Activated CD4-positive, CD25-positive, alpha-beta regulatory T cell treated with anti-CD3 and anti-CD28 coated beads, Interleukin-2, amount 50 U/mL, for 72 hours (primary cell): ENCODE measurements at places on chromosomes 11 and 22.

DNA sequence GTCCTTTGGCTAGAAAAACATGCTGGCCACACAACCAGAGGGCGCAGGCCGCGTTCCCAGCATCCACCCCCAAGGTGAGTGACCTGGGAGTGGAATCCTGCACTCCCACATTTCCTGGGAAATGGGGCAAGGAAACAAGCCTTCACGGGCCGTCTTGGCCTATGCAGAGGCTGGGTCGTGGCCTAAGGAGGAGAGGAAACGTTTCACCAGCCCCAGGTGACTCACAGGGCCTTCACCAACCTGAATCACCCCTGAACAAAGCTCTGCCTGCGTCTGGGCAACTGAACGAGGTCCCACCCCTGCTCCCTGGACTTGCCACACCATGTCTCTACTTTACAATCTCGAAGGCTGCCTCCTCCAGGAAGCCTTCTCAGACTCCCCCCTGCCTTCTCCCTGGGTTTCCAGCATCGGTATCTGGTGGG lies 13.2 kb downstream of the MYH9 start:
- no peak for DNase-seq

GRCh38 chr22:33476716-33477115 lies 418.5 kb upstream of the SYN3 start:
- no peak for DNase-seq

GRCh38 chr22:28560046-28560742 lies 119.4 kb downstream of the TTC28 start:
- DNase-seq: no peak

DNA sequence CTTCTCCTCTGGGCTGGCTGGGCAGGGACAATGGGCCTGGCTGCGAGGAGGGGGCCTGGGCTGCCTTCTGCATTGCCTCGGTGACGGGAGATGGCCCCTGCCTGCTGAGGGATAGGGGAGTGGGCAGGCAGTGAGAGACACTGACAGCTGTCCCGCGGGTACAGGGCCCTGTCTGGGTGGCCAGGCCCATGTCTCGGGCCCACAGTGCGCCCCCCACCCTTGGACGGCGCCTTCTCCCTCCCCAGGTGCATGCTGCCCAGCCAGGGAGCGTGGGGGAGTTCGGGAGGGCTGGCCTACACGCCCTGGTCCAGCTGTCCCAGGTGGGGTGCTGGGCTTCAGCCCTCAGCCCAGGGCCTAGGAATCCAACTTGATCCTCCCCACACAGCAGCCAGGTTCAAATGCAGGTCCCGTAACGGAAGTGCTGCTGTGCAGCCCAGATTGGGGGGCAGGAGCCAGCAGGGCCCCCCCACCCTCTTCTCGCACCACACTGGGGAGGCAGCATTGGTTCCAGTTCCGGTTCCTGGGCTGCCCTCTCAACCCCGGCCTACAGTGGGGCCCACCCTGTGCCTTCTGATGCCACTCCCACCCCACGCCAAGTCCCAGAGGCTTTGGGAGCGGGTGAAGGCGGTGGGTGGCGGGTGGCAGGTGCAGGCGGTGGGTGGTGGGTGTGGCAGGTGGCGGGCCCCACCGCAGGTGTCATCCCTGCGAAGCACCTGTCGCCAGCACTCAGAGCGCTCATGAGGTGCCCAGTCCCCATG lies 7.3 kb upstream of the TSSC4 start:
- no peak for DNase-seq

GRCh38 chr11:60915248-60915914 lies 1.4 kb downstream of the TMEM109 start:
- DNase-seq: peak; percentile 60

DNA sequence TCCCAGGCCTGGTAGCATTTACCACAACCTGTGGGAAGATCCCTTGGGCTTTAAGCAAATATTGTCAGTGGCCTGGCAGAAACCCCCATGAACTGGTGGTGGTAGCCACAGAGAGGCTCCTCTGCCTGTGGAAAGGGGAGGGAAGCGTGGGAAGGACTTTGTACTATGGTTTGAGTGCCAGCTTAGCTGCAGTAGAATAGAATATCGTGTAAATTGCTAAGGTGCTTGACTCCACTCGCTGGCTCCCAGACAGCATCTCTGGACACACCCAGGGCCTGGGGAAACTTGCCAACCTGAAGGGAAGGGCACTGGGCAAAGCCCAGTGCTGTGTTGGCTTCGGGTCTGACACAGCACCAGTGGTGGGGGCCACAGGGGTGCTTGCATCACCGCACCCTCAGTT lies 52.6 kb downstream of the XRRA1 start:
- DNase-seq: no peak

DNA sequence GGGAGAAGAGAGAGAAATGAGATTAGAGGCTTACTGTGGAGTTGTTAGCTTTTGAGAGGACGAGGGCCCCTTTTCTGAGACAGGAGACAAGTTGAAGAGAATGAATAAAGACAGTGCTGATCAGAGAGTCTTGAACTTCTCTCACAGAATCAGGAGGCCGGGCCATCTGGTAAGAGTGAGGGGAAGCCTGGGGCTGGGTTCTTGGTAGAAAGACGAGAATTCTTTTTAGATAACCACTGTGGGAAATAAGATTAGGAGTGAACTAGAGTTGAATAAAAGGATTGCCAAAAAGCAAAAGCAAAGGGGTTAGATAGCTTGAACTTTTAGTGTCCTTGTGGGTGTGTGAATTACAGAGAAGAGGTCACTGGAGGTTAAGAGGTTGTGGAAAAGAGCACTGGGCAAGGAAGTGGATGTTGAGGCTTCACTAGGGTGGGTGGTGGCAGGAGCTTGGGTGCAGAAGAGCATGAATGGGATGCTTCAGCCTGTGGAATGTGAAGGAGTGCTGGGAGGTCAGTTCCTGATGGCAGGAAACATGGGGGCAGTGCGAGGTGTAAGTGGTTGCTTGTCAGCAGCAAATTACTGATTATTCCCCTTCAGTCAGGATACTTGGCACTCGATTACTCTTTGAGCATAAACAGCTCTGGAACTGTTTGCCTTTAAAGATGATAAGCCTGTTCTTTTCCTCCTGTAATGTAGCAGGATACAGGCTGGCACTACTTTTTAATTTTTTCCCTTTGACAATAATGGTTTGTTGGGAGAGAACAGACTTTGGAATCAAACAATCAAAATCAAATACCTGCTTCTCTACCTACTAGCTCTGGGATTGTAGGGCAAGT lies 98.3 kb downstream of the ARHGAP42 start:
- no peak for DNase-seq

DNA sequence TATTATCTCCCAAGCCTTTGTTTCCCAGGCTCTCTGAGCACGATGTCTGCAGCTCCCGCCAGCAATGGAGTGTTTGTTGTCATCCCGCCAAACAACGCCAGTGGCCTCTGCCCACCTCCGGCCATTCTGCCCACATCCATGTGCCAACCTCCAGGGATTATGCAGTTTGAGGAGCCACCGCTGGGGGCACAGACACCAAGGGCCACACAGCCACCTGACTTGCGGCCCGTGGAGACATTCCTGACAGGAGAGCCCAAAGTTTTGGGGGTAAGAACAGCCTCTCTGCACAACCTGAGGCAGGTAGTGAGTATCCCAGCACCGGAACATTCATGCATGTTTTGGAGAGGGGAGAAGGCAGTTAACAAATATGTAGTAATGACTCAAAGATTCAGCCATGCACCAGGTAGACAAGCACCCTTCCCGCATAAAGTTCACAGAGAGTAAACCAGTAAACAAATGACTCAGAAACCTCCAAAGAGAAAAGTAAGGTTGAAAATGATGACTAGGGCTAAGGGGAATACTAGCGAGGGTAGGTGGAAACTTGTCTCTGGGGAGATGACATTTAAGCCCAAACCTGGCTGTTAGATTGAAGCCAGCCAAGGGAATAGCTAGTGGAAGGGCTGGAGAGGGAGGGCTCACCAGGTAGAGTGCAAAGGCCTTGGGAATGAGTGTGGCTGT lies 7.2 kb downstream of the MS4A15 start:
- DNase-seq: no peak

DNA sequence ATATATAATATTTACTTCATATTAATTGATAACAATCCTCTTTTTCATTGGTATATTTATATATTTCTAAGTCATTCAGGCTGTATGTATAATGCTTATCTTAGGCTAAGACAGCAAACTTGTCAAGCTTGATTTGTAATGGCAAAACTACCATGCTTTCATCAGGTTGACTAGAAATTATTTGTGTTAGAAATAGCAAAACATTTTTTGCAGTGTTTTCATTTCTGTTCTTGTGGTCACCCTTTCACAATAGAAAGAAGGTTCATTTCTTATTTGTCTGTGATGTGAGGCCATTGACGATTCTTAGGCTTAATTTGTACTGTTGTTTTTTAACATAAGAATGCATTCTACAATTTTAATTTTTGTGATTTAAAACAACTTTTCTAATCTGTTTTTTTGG lies 197.6 kb downstream of the TMEM135 start:
- DNase-seq: no peak

- no peak for DNase-seq
Measured at GRCh38 chr22:20032407-20032991, 11.6 kb downstream of the TANGO2 start.

GRCh38 chr11:19076744-19077589 lies 16.4 kb upstream of the MRGPRX2 start:
- peak; percentile 71 for DNase-seq

- no peak for DNase-seq
Measured at GRCh38 chr11:63800921-63801320, 12.3 kb upstream of the SPINDOC start.

DNA sequence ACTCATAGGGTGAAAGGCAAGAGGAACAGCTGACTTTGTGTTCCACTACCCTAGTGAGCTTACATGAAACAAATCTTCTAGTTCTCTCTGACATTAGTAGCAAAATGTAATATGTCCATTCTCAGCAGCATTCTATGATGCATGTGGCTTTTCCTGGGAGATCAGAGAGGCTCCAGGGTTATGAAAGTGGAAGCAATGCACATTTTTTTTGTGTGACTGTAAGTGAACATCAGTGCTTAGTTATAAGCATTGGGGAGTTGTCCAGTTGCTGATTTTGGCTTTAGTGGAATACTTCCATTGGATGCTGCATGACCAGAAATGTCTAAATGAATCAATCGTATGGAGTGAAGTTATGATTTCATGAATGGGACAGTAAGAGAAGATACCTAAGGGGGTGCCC lies 255.9 kb downstream of the FAT3 start:
- DNase-seq: no peak

GRCh38 chr11:81165164-81165563 lies 1568.5 kb downstream of the FAM181B start:
- DNase-seq: no peak

DNA sequence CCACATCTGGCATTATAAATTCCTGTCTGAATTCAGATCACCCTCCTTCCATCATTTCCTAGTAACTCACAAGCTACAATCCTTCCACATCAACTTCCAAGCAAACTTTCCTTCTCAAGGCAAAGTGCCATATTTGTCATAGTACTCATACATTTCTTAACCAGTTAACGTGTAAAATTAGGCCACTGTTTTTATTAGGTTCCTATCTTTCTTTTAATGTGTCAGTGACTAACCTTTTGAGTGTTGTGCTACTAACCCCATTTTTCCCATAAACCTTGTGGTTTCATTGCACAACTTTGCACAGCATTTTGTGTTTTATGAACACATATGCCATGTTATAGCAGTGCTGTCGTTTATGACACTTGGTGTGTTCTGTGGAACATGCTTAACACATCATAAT lies 90.1 kb downstream of the KIF18A start:
- DNase-seq: no peak

GRCh38 chr11:16292167-16292859 lies 64.0 kb downstream of the SOX6 start:
- DNase-seq: no peak

DNA sequence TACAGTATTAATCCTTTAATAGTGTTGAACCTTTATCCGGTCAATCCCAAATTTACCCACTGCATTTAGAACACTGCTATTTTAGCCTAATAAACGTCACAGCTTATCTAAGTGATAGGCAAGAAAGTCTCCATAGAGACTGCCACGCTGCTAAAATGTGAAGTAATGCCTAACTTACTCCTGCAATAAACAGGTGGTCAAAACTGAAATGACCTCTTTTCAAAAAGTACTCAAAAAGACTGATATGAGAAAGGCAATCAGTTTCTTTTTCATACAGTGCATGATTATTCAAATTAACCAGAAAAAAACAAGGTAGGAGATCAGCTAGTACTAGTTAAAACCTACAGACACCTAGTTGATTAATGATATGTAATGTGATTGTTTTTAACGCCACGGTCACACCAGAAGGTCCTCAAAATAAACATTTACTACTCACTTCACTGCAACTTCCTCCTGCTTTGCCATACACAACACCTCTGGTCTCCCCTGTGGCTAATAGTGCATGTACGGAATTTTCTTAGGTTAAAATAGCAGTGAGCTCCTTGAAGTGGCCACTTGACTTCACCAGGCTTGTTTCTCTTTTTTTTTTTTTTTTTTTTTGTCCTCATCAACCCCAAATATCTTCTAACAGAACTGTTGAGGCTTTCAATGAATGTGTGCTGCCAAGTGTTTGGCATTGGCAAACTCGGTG lies 8.8 kb downstream of the ATP5MG start:
- no peak for DNase-seq

DNA sequence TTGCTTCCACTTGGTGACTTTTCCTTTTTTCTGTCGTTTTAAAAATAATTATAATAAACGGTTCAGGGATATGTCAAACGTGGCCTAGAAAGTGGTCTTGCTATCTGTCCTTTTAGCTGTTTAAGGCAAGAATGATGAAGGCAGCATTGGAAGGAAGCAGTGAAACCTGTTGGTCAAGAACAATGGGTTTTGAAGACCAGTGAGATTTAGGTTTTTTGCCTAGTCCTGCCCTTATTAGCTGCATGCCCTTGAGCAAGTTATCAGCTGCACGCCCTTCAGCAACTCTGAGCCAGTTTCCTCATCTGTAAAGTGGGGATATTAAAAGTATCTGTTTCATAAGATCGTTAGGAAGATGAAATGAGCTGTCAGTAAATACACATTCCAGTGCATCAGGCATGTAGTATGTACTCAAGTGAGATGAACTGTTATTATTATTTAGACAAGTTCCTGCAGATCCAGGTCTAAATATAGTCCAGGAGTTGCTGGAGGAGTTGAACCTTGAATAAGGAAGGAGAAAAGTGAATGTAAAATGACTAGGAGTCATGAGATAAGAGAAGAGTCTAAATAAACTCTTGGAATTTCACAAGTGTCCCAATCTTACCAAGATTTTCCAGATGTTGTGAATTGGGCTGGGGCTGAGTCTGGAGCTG lies 90.8 kb upstream of the HSD17B12 start:
- no peak for DNase-seq
